Activated CD4-positive, alpha-beta T cell treated with anti-CD3 and anti-CD28 coated beads, Interleukin-2, amount 50 U/mL, for 4 hours (primary cell): ENCODE measurements at places on chromosomes 11 and 22.

DNA sequence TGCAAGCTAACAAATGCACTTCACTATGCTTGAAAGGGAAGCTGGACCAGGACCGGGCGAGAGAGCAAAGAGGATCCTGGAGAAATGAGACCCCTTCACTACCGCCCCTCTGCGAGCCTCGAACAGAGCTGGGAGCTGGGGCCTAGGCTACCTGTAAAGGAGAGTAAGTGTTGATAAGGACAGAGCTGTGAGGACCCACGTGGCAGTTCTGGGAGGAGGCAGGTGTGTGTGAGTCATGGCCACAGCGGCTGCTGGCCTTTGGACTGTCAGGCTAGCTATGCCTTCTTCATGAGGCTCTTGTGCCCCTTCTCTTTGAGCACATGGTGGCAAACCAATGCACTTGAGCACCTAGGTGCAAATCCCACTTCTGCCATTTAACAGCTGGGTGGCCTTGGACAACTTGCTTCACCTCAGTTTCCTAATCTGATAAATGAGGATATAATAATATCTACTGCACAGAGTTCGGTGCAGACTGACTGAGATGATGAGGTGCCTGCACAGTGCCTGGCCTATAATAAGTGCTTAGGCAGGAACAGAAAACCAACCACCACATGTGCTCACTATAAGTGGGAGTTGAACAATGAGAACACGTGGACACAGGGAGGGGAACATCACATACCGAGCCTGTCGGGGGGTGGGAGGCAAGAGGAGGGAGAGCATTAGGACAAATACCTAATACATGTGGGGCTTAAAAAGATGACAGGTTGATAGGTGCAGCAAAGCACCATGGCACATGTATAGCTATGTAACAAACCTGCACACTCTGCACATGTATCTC, 35.3 kb upstream of the KCNJ11 start:
- DNase-seq: no peak

DNA sequence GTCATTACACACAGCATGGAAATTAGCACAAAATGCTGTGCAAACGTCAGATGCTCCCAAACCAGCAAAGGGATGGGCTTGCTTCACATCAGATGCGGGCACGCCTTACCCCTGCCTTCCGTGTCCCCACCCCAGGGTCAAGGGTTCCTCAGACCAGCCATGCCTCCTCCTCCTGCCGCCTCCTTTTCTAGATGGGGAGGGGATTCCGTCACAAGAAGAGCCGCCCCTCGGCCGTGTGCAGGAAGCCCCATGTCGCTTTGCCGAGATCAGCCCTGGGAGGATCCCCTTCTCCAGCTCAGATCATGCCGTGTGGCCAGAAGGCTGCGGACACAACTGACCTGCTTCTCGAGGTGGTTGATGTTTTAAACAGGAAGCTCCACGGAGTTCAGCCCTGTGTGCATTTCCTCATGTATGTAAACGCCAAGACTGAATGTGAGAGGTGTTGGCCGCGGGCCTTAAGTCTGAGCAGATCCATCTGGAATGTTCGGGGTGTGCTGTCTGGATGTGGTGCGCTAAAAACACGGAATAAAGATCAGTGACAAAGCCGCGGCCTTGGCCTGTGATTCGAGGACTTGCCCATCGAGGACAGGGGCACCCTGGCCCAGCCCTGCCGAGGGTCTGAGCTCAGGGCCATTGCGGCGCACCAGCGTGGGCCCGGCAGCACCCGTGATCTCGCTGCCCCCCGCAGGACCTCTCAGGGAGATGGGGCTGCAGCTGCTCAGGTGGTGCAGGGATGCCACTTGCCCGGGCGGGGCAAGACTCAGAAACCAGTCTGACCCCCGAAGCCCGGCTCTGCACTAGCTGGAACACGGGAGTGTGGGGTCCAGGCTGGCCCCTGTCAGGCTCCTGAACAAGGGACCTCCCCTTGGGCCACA, 412.9 kb downstream of the TBC1D22A start:
- DNase-seq: no peak

- DNase-seq: no peak
These were observed 10.7 kb downstream of the IL2RB start for GRCh38 chr22:37138849-37139561.

DNA sequence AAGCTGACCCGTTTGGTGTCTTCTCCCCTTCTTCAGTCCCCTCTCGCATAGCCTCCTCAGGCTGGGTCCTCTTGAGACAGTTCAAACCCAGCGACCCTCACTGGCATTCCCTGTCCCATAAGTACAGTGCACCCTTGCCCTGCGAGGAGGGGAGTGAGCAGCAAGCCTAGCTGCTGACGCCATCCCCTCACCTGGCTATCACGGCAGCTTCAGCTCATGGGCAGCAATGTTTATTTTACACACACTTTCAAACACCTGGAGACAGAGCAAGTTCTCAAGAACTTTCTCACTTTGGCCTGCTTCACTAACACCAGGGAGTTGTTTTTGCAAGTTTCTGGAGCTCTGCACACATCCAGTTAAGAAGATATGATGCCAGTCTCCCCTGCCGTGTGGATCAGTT, 189.6 kb upstream of the E2F8 start:
- no peak for DNase-seq

DNA sequence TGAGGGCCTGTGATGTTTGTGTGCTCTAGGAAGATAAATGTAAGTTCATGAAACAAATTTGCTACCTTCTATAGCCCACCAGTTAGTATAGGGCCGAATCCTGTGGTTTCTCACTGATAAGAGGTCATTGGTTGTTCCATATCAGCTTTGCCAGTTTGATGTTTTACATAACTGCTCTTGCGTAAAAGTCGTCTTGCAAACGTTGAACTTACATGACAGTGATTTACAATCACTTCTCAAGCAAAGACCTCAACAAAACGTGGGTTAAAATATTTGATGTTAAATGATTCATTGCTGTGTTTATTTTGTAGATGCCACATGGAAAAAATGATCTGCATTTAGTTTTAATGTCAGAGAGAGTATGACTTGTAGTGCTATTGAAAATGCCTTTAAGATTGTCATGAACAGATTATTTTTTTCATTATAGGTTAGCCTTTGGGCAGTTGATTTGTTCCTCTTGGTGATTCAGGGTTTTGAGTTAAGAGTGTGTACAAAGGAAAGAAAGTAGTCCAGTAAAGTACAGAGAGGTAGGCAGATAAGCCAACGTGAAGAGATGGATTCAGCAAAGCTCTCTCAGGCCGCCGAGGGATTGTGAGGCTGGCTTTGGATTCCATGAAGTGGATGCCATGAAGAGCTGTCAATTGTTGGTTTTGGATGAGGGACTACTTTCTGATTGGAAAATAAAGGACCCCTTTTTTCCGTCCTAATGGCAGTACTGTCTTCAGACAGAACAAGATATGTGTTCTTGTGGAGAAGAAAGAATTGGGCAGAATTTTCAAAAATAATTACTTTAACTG, 2.6 kb downstream of the EWSR1 start:
- DNase-seq: no peak

DNA sequence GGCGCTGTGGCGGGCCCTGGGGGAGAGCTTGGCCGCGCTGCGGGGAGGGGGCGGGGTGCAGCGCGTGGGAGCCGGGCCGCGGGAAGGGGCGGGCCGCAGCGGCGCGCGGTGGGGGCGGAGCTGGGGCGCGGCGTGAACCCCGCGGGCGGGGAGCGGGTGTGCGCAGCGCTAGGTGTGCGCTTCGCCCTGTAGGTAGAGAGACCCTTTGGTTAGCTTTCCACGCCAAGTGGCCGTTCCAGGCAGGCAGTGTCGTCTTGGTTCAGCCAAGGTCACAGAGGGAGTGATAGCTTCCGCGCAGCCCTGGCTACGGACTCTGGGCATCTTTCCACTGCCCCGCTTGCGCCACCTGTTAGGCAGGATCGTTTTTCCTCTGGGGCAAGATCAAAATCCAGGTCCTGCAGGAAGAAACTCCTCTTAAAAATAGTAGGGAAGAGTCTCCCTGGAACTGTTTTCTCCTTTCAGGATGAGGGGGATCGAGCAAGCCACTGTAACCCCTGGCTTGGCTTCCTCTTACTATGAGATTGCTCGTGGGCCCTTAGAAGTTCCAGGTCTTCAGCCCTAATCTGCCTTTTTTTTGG, 434 bp downstream of the BANF1 start:
- no peak for DNase-seq

DNA sequence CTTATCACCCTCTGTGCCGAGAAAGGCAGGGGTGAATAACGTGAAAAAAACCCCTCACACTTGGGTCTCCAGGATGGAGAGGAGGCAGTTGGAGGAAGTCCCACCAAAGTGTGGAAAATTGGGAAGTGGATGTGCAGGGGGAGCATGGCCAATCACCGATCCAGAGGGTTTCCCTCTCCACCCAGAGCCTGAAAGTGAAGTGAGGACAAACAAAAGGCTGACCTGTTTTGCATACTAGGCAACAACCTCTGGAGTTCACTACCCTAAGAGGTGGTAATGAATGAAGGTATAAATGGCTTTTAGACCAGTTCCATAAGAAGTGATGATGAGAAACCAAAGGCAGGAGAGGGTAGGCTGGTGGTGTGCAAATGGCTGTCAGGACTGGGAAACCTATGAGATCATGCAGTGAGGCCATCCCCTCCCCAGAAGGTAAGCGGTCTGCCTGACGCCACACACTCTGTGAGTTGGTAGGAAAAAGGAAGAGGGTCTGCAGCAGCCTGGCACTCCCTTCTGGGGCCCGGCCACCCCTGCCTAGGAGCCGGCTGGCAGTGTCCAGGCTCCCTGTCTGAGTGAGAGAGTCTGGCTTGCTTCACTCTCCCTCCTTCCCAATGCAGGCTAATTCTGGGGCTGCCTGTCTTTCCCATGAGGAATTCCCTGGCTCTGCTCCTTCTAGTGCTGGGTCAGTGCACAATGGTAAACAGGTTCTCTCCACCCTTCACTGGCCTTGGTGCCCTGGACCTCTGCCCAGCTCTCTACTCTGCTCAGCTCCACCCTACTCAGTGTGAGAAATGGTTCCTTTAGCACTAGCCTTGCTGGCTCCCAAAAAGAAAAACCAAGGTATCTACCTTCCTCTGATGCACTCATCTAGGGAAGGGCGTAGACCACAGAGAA, 15.6 kb downstream of the TBC1D10A start:
- no peak for DNase-seq

- DNase-seq: peak; percentile 16
These were observed 2.2 kb downstream of the PHLDB1 start for GRCh38 chr11:118609380-118610224.

- no peak for DNase-seq
These were observed 48.8 kb upstream of the YWHAH start for GRCh38 chr22:31895411-31896123.
